ENCODE measurements at places on chromosomes 7 and 10. TPM values are rescaled to one million over a fixed set of nuclear protein-coding genes. Genes with fewer than 3 reads are reported as not detected.

- DNase-seq: no peak
Observed at GRCh38 chr10:24394461-24395190, 185.7 kb downstream of the KIAA1217 start.

Gene MRLN
- 13.3 TPM for polyA plus RNA-seq

GRCh38 chr7:18648849-18649758 lies 153.6 kb downstream of the HDAC9 start:
- DNase-seq: no peak

Gene CELF2
- polyA plus RNA-seq: 1.6 TPM

DNA sequence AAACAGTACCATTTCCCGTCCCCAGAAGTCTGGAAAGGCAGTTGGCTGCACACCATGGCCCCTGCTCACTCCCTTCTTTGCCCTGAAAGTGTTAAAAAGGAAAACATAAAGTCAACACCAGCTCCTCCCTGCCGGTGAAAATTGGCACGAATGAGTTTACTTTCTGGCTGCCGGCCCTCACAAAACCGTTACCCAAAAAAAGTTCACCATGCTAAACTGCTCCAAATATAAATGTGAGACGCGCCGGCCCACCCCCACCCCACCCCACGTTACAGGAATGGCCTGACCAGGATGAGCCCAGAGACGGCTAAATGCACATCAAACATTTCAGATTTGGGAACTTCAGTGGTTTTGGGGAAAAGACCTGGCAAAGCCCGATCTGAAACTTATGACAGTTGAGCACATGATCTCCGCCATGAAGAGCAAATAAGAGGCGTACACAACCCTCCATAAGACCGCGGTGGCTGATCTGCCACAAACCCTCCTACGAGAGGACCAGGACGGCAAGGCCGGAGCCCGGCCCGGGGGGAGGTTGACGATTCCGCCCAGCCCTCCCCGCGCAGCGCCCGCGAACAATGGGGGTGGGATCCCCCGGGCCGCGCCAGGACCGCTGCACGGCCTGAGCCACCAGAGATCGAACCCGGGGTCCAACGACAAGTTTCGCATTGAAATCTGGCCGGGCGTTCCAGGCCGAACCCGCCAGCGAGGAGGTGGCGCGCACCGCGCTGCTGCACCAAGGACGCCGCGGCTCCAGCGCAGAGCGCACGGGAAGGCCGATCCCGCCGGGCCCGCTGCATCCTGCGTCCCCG lies 952 bp downstream of the DIP2C start:
- DNase-seq: peak; percentile 81

DNA sequence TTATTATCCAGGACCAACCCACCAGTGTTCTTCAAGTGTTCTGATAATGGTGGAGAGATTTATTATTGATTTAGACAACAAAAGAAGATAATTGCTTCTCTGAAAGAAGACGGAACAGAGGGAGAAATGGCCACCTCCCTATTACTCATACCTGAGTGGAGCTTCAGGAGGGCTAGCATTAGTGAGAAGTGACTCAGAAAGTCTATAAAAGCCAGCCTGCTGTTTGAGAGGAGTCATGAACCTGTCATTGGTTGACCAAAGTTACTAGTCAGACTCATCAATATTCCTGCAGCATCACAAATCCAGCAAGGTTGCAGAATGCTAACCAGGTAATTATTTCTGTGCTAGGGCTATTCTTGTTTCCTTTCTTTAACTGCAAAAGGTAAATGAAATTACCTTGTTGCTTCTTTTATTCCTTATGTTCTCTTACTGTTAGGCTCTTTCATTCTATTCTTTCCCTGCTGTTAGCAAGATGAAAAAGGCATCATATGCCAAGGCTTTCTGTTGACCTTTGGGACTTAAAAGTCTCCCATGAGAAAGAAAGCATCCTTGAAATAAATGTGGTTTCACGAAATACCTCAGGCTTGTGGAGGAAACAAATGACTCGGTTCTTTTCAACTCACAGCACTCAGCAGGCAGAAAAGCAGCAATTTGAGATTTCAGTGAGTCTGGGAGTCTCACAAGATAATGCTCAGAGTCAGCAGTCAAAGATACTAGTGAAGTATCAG lies 256.4 kb upstream of the PHYHIPL start:
- no peak for DNase-seq

Gene ASAH2
- polyA plus RNA-seq: 0.15 TPM

DNA sequence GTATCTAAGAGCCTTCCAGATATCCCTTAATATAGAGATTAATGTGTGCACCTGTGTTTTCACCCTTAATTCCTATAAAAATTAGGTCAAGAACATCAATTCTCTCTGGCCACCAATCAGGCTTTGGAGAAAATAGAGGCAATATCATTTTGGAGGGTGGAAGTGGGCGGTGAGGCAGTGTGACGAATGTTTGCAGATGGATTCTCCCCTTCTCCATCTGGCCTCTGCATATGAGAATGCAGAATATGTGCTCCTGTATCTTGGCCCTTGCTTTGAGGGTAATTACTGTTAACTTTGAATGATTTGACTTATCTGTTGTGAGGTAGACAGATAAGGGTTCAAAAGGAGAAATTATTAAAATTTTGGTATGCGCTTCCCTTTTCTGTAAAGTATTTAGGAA lies 304.0 kb upstream of the NPSR1 start:
- DNase-seq: no peak

All from pancreas (tissue), 10 donors.